ENCODE measurements at places on chromosomes 3 and 15.

GRCh38 chr15:58329781-58330671, 101.8 kb upstream of the LIPC start:
- DNase-seq: no peak

DNA sequence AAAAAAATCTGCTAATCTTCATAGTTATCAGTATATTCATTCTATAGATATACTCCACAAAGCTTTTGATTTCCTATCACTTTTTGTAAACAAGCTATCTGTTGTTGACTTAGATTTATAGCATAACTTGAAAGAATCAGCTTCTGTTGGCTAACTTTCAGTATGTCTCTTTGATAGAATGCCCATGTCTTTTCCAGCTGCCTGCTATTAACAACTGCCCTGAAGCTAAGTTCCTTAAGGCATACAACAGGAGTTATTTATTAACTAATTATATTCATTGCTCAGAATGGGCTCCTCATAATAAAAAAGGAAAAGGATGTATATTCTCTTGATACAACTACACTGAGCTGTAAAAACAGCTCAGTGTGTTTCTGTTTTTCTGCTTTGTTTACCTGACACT, 293.9 kb downstream of the TUSC7 start:
- no peak for DNase-seq

DNA sequence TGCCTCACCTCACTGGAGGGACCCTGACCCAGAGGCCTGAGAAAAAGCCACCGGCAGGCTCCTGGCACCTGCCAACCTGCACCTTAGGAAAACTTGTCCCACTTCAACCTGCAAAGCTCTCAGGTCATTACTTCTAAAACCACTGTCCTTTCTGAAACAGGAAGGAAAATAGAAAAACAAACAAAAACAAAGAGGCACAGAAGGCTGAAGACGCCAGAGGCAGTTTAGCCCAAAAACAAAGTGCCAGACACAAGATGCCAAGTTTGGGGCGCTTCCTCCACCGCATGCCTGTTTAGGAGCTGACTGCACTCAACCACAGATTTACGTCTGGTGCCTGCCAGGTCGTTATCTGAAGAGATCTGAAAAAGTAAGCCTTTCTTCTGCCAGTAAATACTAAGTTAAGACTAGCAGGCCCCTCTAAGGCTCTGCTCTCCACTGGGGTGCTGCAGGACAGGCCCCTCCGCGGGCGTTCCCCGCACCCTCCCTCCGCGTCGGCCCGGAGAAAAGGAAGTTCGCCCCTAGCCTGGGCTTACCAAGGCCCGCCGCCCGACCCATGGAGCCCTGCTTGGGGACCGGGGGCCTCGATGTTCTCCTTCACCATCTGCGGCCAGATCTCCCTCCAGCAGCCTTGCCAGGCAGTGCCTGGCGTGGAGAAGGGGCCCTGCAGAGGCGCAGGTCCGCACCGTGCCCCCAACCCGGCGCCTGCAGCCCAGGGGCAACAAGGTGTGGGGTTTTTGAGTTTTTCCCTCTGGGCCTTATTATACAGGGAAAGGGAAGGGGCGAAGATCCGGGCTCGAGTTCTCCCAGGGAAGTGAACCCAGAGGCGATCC, 1.3 kb downstream of the GOLGA8A start:
- peak; percentile 24 for DNase-seq

- DNase-seq: no peak
These were observed 29.1 kb upstream of the SRP14 start for GRCh38 chr15:40067921-40068624.

DNA sequence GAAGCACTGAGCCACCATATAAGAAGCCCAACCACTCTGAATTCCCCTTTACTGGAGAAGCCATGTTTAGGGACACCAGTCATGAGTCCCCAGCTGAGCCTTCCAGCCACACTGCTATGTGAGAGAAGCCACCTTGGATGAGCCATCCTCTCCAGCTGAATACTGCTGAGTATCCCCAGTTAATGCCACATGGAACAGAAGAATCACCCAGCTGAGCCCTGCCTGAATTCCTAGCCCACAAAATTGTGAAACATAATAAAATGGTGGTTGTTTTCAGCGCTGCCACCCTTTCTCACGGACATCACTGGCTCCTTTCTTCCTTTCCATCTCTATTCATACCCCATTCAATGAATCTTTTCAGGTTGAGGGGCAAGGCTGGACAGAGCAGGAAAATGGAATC, 22.1 kb upstream of the LYZL4 start:
- no peak for DNase-seq

- DNase-seq: no peak
These were observed 177.0 kb downstream of the RAB11A start for GRCh38 chr15:66046326-66046725.

GRCh38 chr3:140086642-140087041, 151.7 kb downstream of the CLSTN2 start:
- DNase-seq: no peak

DNA sequence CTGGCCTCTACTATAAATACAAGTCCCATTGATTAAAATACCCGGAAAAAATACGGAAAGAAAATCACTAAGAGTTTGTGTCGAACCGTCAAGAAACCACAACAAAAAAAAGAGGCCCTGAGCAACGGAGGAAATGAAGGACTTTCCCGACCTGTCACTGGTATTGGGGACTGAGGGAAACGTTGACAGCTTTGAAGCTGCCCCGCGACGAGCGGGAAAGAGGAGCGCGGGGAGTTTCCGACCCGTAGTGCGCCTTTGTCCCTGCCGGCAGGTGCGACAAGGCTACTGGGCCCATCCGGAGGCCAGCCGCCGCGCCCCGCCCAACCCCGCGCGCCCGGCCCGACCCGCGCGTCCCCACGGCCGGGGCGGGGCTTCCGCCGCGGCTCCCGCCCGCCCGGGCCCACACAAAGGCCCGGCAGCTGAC, 416 bp downstream of the PBRM1 start:
- DNase-seq: peak; percentile 83

- peak; percentile 10 for DNase-seq
These were observed 66.3 kb downstream of the ISG20 start for GRCh38 chr15:88704791-88705768.

DNA sequence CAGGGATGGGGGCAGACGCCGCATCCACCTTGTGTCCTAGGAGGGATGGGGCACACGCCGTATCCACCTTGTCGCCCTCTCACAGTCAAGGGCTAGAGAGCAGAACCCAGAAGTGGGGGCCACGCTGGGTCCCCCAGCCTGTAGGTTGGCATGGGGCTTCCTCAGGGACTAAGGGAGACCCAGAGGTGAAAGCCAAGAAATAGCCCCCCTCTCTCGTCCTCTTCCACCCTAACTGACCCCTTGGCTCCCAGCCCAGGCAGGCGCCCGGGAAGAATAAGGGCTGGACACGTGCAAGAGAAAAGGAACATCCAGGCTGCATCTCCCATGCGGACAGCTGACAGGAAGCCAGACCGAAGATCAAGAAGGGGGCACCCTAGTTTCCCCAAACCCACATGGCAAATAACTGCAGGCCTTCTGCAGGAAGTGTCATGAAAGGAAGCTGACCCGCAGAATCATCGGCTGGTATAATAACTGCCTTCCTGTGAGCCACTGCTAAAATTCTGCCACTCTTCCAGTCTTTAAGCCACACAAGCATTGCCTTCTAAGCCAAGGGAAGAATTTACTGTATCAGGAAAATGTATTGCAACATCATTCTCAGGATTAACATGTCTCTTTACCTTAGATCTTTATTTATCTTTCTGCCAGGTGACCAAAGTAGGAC, 38.5 kb upstream of the TFRC start:
- DNase-seq: no peak

DNA sequence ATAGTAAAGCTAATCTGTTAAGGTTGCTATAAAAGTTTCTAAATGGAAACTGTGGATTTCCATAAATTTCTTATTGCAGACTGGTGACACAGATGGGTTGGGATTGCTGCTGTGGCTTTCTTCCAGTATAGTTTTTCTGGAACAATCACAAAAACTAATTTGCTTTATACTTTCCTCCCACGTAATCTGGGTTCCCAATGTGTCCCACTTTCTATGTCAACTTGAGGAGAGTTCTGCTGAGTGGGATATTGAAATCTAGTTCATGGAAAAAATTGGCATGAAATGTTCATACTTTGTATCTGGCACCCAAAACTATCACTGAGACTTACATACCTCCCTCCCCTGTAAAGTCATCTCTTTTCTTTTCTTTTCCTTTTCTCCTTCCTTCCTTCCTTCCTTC, 126.8 kb downstream of the TGFBR2 start:
- DNase-seq: no peak

Data from naive B cell (primary cell).